ENCODE measurements at places on chromosomes 5 and 9. TPM values are rescaled to one million over a fixed set of nuclear protein-coding genes. Genes with fewer than 3 reads are reported as not detected.

The PDE4D gene
- 22.2 TPM for total RNA-seq

The LMAN2 gene
- 488 TPM for total RNA-seq

The PHYHD1 gene
- total RNA-seq, result 9.3 TPM

The RLN2 gene
- not detected for total RNA-seq

The FAM221B gene
- total RNA-seq, result not detected

The MTREX gene
- 85.6 TPM for total RNA-seq

Measured in smooth muscle cell of the pulmonary artery (primary cell).